Mesothelial cell of epicardium (in vitro differentiated cells): ENCODE measurements at places on chromosomes 16 and 17. TPM values are rescaled to one million over a fixed set of nuclear protein-coding genes. Genes with fewer than 3 reads are reported as not detected.

GRCh38 chr17:80112471-80113032, 11.2 kb downstream of the GAA start:
- no peak overlapping the region for H3K4me3 ChIP-seq
- peaks cover 19% of the 10 kb centered on the region for H3K36me3 ChIP-seq
- no peak for DNase-seq
- peaks cover 5% of the 10 kb centered on the region for H3K4me1 ChIP-seq
- H3K27ac ChIP-seq: no peak overlapping the region

- no peak overlapping the region for H3K4me3 ChIP-seq
- no peaks in the 10 kb centered on the region for H3K36me3 ChIP-seq
- no peak for DNase-seq
- peaks cover 21% of the 10 kb centered on the region for H3K27me3 ChIP-seq
- no peaks in the 10 kb centered on the region for H3K4me1 ChIP-seq
These were observed 94.2 kb upstream of the HSBP1 start for GRCh38 chr16:83713597-83713996.

- H3K27me3 ChIP-seq: no peaks in the 10 kb centered on the region
- DNase-seq: peak; percentile 35
These were observed 660 bp downstream of the RBBP6 start for GRCh38 chr16:24539850-24540601.

GRCh38 chr17:57679356-57679755, 65.7 kb downstream of the CCDC182 start:
- no peak overlapping the region for H3K27ac ChIP-seq
- no peak overlapping the region for H3K4me3 ChIP-seq
- peak; percentile 5 for DNase-seq
- H3K27me3 ChIP-seq: no peaks in the 10 kb centered on the region
- peaks cover 9% of the 10 kb centered on the region for H3K36me3 ChIP-seq
- H3K4me1 ChIP-seq: peaks cover 9% of the 10 kb centered on the region

DNA sequence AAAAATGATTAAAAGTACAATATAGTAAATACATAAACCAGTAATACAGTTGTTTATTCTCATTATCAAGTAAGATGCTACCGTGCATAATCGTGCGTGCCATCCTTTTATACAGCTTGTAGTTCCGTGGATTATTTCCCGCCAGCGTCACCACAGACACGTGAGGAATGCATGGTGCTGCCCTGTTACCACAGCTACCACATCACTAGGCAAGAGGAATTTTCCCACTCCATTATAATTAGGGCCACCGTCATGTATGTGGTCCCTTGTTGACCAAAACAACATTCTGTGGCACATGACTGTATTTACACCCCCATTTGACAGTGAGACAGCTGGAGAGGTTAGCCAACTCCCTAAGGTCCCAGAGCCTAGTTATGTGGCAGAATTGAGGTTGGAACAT, 30.5 kb upstream of the LGALS9 start:
- DNase-seq: no peak
- H3K27ac ChIP-seq: no peak overlapping the region
- peaks cover 12% of the 10 kb centered on the region for H3K4me1 ChIP-seq
- no peaks in the 10 kb centered on the region for H3K27me3 ChIP-seq

DNA sequence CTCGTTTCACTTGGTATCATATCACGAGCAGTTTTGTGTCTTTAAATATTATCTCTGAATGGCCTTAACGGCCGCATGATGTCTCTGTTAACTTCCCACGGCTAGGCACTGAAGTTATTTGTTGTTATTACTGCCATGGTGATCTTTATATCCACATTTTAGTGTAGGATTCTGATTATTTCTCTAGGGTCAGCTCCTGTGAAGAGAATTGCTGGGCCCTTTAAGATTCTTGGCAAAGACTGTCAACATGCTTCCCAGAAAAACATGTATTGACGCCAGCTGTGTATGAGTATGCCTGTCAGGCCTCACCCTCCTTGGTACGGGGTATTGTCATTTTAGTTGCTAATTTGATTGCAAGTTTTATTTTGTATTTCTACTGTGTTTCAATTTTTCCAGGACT, 263.5 kb downstream of the SNX29 start:
- no peaks in the 10 kb centered on the region for H3K27me3 ChIP-seq
- no peak overlapping the region for H3K4me3 ChIP-seq
- no peak for DNase-seq
- H3K36me3 ChIP-seq: peaks cover 3% of the 10 kb centered on the region

GRCh38 chr16:65015599-65015998, 106.3 kb downstream of the CDH11 start:
- H3K36me3 ChIP-seq: peaks cover 17% of the 10 kb centered on the region
- no peak for DNase-seq
- no peak overlapping the region for H3K27ac ChIP-seq
- no peaks in the 10 kb centered on the region for H3K27me3 ChIP-seq

GRCh38 chr16:59463776-59464175, 729.7 kb upstream of the GOT2 start:
- H3K27me3 ChIP-seq: no peaks in the 10 kb centered on the region
- H3K27ac ChIP-seq: no peak overlapping the region
- no peak for DNase-seq
- no peaks in the 10 kb centered on the region for H3K4me1 ChIP-seq
- no peaks in the 10 kb centered on the region for H3K36me3 ChIP-seq
- H3K4me3 ChIP-seq: no peak overlapping the region

GRCh38 chr17:77076124-77076830, 64.5 kb upstream of the SEC14L1 start:
- no peak overlapping the region for H3K4me3 ChIP-seq
- peaks cover 78% of the 10 kb centered on the region for H3K27me3 ChIP-seq
- no peaks in the 10 kb centered on the region for H3K36me3 ChIP-seq
- peaks cover 10% of the 10 kb centered on the region for H3K4me1 ChIP-seq
- H3K27ac ChIP-seq: no peak overlapping the region

DNA sequence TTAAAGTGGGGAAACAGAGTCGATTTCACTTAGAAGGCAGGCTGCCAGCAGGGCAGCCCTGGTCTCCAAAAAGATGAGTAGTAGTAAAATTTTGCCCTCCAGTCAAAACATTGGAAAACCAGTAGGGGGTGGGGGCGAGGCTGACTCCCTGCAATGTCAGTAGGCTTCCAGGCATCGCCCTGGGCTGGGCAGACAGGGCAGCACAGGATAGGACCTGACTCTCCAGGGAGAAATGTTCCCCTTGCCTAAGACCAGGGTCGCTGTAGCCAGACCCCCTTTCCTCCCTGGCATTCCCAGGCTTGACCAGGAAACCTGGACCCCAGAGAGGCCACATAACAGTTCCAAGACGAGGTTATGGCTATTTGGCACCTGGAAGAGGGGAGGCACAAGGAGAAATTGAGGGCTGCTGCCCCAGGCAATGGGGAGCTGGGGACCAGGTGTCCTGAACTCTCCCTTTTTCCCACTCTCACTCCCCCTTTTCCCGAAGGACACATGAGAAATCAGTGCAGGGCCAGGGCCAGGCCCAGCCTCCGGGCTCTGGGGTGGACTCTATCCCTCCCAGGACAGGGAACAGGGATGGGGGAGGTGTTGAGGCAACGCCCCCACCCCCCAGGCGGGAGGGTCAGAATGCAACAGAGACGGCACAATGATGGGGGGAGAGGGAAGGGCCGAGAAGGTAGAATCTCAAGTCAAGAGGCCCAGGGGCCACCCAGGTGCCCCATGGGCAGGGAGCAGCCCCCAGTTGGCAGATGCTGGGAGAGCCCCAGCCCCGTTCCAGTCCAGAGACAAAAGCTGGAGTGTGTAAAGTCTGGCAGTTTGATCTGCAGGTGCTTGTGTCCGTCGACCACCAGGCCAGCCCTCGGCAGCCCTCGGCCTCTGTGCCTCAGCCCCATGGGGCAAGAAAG, 4.5 kb upstream of the SAMD14 start:
- H3K4me1 ChIP-seq: peaks cover 5% of the 10 kb centered on the region
- peaks cover 6% of the 10 kb centered on the region for H3K27me3 ChIP-seq
- H3K4me3 ChIP-seq: no peak overlapping the region
- H3K27ac ChIP-seq: no peak overlapping the region

DNA sequence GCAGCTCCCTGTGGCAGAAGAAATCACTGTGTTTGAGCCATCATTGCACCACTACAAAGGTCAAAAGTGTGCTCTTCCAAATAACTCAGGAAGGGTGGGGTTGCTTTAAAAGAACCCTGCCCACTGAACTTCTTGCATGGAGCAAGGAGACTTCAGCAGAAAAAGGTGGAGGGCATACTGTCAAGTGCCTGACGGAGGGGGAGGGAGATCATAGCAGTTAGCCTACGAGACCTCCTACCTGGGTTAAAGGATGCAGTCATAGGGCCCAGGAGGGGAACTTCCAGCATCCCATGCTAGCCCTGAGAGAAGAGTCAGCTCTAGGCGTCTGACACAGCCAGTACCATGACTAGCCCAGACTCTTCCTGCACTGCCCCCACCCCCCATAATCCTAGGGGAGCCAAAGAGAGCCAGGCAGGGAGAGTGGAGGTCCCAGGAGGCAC, 45.3 kb upstream of the MSI2 start:
- DNase-seq: no peak
- no peak overlapping the region for H3K4me3 ChIP-seq
- no peak overlapping the region for H3K27ac ChIP-seq
- no peaks in the 10 kb centered on the region for H3K36me3 ChIP-seq

DNA sequence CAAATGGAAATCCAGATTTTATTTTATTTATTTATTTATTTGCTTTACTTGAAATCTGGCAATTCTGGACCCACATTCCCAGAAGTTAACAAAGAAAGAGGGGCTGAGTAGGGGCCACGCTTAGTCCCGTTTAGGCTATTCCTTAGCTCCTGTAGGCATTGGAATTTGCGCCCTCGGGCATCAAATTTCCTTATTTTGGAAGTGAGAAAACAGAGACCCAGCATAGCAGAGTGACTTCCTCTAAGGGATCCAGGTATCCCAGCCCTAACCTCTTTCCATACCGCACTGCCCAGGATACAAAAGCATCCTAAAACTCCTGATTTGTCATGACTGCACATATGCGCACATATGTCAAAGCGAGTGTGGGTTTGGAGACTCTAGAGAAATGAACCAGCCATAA, 19.0 kb upstream of the SMG1 start:
- H3K36me3 ChIP-seq: no peaks in the 10 kb centered on the region
- DNase-seq: no peak
- no peak overlapping the region for H3K4me3 ChIP-seq

DNA sequence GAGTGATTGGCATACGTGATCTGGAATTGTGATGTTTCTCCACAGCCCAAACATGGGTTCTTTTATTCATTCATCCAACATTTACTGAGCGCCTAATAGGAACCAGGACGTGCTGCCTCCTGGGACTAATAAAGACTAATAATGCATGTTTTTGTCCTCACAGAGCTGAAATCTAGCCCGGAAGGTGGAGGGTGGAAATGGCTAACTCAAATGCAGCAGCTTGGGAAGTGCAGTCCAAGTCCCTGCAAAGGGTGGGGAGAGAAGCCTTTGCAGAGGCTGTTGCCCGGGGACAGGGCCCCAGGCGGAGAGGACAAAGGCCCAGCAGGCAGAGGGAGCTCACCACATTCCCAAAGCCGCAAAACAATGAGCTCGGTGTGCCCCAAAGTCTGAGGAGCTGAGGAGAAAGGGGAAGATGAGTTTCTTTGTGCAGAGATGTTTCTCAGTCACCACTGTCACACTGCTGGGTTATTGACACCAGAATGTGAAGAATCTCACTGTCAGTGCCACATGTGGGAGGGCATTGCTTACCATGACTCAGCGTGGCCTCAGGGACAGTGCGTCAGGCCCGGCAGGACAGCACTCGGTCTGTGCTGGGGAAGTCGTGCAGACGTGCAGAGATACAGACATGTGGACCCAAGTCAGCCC, 118.2 kb upstream of the CHMP6 start:
- H3K27me3 ChIP-seq: no peaks in the 10 kb centered on the region
- no peak for DNase-seq
- peaks cover 21% of the 10 kb centered on the region for H3K4me1 ChIP-seq

DNA sequence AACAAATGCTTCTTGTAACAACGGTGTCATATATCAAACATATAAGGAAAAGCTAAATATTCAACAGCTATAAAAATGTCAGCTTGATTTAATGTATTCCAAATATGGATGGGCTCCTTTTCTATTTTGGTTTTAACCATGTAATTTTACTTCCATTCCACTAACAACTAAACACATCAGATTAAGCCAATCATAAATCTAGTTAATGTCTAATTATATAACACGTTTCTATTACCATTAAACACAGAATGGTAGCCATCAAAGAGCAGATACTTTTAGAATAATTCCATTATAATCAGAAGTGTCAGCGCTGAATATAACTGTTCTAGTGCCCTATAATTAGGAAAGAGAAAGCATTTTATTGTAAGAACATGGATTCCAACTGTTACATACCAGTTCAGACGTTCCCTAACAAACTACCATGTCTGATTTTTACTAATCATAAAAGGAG, 10.0 kb downstream of the CMC2 start:
- peaks cover 23% of the 10 kb centered on the region for H3K4me1 ChIP-seq
- H3K4me3 ChIP-seq: no peak overlapping the region
- DNase-seq: no peak
- H3K27ac ChIP-seq: peak overlapping the region; percentile 67

The PRDM7 gene
- total RNA-seq: not detected in 3 replicates

The RANGRF gene
- 25.1 to 26.4 TPM (median 25.7 TPM) in 3 replicates for total RNA-seq

The DRC3 gene
- total RNA-seq: 2.9 to 3.2 TPM (median 3.2 TPM) in 3 replicates

The PMFBP1 gene
- total RNA-seq: 3.7 to 5.7 TPM (median 4.9 TPM) in 3 replicates

The AIPL1 gene
- not detected in 3 replicates for total RNA-seq
